Tongue (tissue), 3 donors: ENCODE measurements at places on chromosomes 4 and X. TPM values are rescaled to one million over a fixed set of nuclear protein-coding genes. Genes with fewer than 3 reads are reported as not detected.

The TCEAL6 gene
- not detected for total RNA-seq

The PPP2R2C gene
- 8.8 TPM for total RNA-seq

The CTAG2 gene
- total RNA-seq: not detected

The SLC16A2 gene
- total RNA-seq: 17.1 TPM

DNA sequence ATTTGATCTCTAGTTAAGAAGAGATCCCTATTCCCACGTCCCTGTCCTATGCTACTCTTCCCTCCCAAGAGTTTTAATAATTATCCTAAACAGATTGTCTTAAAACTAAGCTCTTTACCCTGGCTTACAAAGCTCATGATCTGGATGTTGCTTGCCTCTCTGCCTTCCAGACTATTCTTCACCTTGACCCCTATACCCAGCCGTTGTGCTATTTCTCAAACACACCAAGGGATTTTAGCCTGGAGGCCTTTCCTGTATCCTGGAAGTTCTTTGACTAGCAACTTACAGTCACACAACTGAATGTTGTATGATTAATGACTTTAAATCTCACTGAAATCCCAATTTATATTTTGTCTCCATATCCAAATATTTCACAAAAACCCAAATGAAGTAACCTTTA, 314.9 kb downstream of the ADGRL3 start:
- no peak for DNase-seq

DNA sequence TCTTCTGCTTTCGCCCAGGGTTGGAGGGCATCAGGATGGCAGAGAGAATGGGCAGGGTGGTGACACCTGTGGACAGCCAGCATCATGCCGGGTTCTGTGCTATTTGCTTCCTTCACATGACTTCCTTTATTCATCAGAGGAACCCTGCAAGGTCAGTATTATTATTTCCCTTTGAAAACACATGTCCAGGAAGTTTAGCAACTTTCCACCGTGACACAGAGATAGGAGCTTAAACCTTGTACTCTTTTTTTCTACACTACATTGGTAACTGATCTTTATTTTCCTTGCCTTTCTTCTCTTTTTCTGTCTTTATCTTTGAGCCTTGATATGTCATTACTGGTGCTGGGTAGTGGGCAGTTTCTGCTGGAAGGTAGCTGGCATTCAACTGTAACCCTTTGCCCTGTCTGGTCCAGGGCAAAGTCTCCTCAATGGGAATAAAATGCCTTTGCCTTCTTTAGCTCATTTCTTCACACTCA, 5.0 kb upstream of the MGST2 start:
- DNase-seq: no peak

GRCh38 chrX:14932136-14932535, 58.9 kb downstream of the MOSPD2 start:
- DNase-seq: no peak

GRCh38 chr4:37678624-37679023, 7.6 kb downstream of the RELL1 start:
- DNase-seq: no peak

- DNase-seq: no peak
Observed at GRCh38 chrX:10108288-10108687, 48.5 kb upstream of the CLCN4 start.

DNA sequence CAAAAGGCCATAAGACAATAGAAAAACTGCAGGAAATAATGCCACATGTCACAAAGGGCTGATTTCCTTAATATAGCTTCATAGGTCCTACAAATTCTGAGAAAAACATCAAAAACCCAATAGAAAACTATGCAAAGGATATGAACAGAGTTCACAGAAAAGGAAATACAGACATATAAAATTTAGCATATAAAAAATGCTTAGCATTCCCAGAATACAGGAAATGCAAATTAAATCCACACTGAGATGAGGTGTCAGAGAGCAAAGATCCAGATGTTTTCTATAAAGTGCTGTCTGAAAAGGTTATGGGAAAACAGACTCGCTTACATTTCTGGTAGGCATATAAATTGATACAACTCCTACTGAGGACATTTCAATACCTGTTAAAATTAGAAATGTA, 33.8 kb downstream of the TXK start:
- DNase-seq: no peak

GRCh38 chrX:78104447-78105176, 564 bp downstream of the PGK1 start:
- DNase-seq: peak; percentile 48

- DNase-seq: no peak
Observed at GRCh38 chr4:129970801-129971200, 874.8 kb downstream of the C4orf33 start.
